Right lung (tissue), 10 donors: ENCODE measurements at places on chromosomes 2 and 18. TPM values are rescaled to one million over a fixed set of nuclear protein-coding genes. Genes with fewer than 3 reads are reported as not detected.

GRCh38 chr2:230687498-230687897 is 25.1 kb upstream of the CAB39 start:
- DNase-seq: no peak

- no peak for DNase-seq
These were observed 749.5 kb upstream of the RAB6C start for GRCh38 chr2:129229830-129230441.

DNA sequence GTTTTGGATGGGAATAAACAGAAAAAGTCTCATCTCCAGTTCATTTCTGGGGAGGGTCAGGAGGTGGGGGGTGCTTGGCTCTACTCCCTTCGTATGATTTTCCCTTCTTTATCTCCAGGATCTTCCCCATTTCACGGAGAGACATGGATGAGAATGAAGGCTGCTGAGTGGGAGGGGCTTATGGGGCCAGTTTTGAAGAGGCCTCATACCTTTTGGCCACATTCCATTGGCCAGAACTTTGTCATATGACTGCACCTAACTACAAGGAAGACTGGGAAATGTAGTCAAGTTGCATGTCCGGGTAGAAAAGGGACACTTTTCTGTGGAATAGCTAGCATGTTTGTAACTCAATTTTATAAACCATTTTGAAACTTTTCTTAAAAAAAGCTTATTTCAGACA is 117.6 kb downstream of the NEDD4L start:
- no peak for DNase-seq

GRCh38 chr2:172701250-172701649 is 34.4 kb upstream of the RAPGEF4 start:
- no peak for DNase-seq

REG3G gene
- not detected for polyA plus RNA-seq

NCKAP5 gene
- 15.9 TPM for polyA plus RNA-seq
